Suppressor macrophage (primary cell): ENCODE measurements at places on chromosomes 5 and 9.

DNA sequence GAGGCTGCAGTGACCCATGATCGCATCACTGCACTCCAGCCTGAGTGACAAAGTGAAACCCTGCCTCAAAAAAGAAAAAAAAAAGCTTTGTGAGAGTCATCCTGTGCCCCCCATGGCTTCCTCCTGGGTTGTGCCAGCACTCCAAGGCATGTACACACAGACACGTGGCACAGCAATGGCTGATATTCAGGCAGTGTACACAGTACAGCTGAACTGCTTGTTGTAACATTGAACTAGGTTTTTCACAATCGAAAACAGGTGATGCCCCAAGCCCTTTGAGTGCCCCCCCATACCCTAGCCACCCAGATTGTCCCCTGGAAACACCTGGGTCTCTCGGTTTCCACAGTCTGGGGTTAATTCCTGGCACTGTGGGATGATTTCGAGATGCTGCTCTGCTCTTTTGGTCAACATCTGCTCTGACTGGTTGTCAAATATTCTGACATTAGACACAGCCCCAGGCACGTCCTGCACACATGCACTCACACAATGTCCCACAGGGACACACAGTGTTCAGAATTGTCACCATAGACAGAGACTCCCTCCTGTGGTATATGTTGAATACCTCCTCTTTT, 9.2 kb downstream of the SPINK4 start:
- no peak for DNase-seq

DNA sequence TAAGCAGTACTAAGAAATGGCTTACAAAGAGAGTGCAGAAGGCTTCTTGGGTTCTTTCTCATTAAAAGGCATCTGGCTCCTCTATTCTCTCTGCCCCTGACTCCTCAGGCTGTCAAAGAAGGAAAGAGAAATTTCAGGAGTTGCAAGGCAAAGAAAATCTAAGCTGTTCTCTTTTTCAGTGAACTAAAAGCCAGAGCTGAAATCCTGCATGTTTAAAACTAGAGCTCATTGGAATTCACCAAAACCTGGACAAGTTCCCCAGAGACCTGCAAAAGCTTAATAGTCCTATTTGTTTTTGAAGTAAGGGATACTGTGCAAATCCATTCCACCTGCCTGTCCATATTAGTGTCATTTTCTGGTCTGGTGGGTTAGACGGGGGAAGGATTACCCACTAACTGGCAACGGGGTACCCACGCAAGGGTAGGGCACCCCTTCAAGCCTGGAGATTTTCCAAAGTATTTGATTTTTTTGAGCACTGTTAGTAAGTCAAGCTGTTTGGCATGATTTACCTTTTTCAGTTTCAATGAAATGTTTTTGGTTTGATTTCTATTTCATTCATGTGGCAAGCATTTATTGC, 179.3 kb downstream of the FSTL4 start:
- DNase-seq = no peak

DNA sequence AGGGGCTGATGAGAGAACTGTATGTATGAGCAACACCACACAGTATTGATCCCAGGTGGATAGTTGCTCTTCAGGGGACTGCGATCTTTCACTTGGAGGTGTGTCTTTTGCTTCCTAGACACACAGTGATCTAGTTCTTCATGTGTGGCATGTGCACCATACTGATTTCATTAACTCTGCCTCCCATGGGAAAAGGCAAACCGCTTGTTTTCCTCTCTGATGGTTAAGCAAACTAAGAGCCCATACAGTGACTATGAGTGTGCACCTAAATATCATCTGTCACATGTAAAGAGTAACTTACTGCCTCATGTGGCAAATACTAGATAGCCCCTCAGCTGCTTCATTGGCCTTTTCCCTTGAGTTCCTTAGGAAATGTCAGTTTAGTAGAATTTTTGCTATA, 147.3 kb downstream of the TLE4 start:
- DNase-seq = no peak

- DNase-seq = no peak
Measured at GRCh38 chr5:172235827-172236736, 42.1 kb downstream of the EFCAB9 start.

DNA sequence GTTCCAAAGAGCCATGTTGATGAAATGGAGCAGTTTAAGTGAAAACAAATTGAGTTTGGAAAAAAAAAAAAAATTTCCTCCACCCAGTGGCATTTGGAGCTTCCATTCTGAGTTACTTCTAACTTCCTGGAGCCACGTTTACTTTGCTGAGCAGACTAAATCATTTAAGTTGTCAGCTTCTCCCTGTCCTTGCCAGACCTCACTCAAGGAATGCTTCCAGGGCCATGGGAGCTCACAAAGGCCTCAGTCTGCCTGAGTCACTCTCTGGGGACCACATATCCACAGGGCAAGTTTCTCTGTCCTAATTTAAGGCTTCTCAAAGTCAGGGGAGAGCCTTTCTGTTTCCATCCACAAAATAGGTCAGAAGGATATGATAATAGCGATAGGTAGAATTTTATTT, 210.3 kb upstream of the TNC start:
- DNase-seq = no peak

DNA sequence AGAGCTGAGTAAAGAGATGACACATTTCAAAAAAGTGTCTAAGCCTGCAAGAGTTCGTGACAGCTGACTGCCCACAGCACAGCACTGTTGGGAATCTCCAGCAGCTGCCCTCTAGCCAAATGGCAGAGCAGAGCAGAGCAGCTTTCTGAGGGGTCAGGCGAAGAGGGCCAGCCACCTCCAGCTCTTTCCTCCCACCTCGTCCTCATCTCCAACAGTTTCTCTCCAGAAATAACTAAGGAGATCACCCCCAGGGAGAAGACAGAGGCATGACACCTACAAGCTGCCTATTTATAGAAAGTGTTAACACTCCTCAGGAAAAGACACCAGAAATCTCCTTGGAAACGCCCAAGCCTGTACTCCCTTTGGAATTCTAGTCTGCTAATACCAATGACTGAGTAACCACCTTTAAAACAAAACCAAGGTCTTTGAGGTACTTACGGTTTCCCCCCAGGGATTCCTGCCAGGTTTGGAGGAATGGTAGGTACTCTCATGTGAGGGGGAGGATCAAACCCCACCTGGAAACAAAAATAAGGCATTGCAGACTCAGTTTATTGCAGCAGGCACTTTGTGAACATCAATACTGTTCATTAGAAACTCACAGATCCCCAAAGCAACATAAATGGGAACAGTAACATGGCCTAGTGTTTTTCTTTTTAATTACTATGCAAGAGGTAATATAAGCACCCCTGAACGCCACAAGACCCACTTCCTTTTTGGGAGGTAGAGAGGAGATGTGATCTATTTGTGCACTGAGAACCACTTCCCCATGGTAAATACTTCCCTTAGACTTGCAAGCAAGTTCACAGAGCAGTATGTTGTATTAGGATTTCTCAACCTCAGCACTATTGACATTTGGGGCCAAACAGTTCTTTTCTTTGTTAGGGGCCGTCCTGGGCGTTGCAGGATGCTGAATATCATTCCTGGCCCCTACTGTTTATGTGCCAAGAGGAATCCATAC, 79.3 kb downstream of the TLE1 start:
- DNase-seq = peak; percentile 69

- DNase-seq = no peak
Measured at GRCh38 chr5:139642891-139643871, 5.0 kb upstream of the CXXC5 start.

DNA sequence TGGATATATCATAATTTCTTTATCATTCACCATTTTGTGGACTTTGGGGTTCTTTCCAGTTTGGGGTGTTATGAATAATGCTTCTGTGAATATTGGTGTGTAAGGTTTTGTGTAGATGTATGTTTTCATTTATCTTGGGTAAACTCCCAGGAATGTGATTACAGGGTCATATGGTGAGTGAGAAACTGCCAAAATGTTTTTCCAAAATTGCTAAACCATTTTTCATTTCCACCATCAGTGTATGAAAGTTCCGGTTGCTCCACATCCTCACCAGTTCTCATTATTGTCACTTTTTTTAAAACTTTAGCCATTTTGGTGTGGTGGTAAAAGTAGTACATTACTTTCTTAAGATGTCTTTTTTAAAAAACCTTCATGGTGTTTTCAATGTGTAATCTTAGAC, 152.9 kb downstream of the NIPBL start:
- DNase-seq = no peak

DNA sequence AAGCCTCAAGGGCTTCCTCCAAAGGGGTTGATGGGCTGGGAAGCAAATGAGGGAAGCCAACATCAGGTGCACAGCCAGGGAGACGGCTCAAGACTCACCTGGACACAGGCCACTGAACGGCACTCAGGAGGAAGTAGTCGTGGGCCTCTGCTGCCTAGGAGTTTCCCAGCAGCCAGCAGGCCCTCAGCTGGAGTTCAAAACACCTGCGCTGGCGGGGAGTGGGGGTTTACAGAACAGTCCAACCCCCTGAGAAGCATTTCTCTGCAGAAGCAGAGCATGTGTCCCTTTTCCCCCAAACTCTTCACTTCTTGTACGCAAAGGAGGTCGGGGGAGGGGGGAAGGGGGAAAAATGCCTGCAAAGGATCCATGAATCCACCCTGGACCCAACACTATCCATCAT, 2.3 kb downstream of the WHRN start:
- no peak for DNase-seq

GRCh38 chr5:95931079-95931833, 30.4 kb downstream of the ELL2 start:
- DNase-seq = no peak

GRCh38 chr5:136466041-136466415, 100.7 kb upstream of the TRPC7 start:
- no peak for DNase-seq

DNA sequence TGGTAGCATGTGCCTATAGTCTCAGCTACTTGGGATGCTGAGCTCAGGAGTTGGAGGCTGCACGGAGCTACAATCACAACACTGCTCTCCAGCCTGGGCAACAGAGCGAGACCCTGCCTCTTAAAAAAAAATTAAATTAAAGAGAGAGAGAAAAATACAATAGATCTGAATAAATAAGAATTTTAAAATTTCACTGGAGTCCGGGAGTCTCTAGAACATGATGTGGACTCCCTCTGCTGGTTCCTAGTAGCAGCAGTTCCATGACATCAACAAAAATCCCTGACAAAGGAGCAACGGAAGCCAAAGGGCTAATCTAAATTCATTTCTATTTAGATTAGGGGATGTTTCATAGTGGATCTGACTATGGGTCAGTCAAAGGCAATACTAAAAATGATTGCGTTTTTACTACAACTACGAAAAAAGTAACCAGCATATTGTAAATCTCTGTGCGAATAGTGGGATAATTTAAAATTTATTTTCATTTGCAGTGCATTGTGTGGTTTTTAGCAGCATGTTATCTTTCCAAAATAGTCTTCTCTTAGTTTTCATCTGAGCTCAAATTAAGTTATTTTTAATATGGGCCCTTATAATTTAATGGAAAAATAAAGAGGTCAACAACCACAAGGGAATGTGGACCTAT, 6.7 kb downstream of the INIP start:
- DNase-seq = peak; percentile 33

GRCh38 chr5:61969347-61969746, 336.7 kb upstream of the KIF2A start:
- no peak for DNase-seq
